ENCODE measurements at places on chromosomes 3 and 15.

GRCh38 chr3:54888162-54888561 is 39.7 kb downstream of the LRTM1 start:
- no peak for DNase-seq

- DNase-seq, result no peak
These were observed 34.8 kb downstream of the CCDC80 start for GRCh38 chr3:112606098-112606497.

GRCh38 chr3:184526088-184526433 is 35.5 kb upstream of the EPHB3 start:
- DNase-seq, result no peak

GRCh38 chr15:74402873-74403587 is 30.7 kb downstream of the SEMA7A start:
- DNase-seq, result no peak

GRCh38 chr3:33652736-33653135 is 65.3 kb downstream of the CLASP2 start:
- DNase-seq, result no peak

GRCh38 chr3:10702961-10703740 is 112.9 kb upstream of the SLC6A11 start:
- DNase-seq, result no peak

GRCh38 chr3:14319654-14320182 is 82.7 kb upstream of the SLC6A6 start:
- peak; percentile 42 for DNase-seq

- no peak for DNase-seq
These were observed 8.6 kb upstream of the ISG20 start for GRCh38 chr15:88630141-88630721.

GRCh38 chr3:118445036-118445435 is 589.6 kb downstream of the IGSF11 start:
- no peak for DNase-seq

DNA sequence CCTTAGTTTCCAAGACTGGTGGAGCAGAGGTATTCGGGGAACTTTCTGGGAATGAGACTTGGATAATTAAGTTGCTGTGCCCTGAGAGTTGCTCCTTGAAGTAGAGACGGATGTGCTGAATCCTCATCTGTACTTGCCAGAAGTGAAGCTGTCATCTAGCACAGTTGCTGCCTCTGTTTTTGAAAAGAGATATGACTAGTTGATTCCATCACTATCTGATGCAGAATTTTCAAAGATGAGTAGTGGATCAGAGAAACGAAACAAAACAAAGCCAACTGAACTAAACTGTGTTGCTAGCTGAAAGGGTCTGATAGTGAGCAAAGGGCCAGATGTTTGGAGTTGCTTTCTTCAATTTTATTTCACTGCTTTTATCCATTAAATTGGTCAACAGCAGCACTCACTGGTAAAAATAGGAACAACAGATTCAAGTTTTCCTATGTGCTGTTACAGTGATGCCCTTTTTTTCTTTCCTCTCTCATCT is 52.7 kb downstream of the MITF start:
- DNase-seq, result no peak

All from MG63 (cell line).